ENCODE measurements at places on chromosomes 7 and 10. TPM values are rescaled to one million over a fixed set of nuclear protein-coding genes. Genes with fewer than 3 reads are reported as not detected.

Gene NPC1L1
- total RNA-seq = 0.09 TPM

Gene BAMBI
- 9.3 TPM for total RNA-seq

Gene OR9A2
- total RNA-seq = not detected

Gene MBL2
- not detected for total RNA-seq

Gene C10orf67
- 0.09 TPM for total RNA-seq

Gene CALML3
- total RNA-seq = not detected

Gene IDI2
- total RNA-seq = not detected

Gene LRRC17
- not detected for total RNA-seq

Gene C10orf62
- not detected for total RNA-seq

Gene TCTN3
- total RNA-seq = 47.6 TPM

Gene FFAR4
- total RNA-seq = 0.13 TPM

Gene ITGA8
- 0.01 TPM for total RNA-seq

Gene LRIT1
- total RNA-seq = not detected

Gene ADRB1
- 1.1 TPM for total RNA-seq

Gene WNT8B
- not detected for total RNA-seq

Gene TMEM213
- not detected for total RNA-seq

Gene NHLRC2
- total RNA-seq = 7.5 TPM

Gene RADIL
- 1.7 TPM for total RNA-seq

Gene DNAH11
- total RNA-seq = 0.33 TPM

Gene TMEM176A
- 0.09 TPM for total RNA-seq

Gene PON3
- 35.7 TPM for total RNA-seq

Gene MRPS17
- 25.5 TPM for total RNA-seq

Gene PDK4
- total RNA-seq = 37.9 TPM

Gene PAX4
- not detected for total RNA-seq

Gene KCNH2
- 5.7 TPM for total RNA-seq
